Muscle of back (tissue), 13 donors: ENCODE measurements at places on chromosomes 6 and 20. TPM values are rescaled to one million over a fixed set of nuclear protein-coding genes. Genes with fewer than 3 reads are reported as not detected.
A peak's percentile ranks its signal among the peaks of the same experiment; 100 is the strongest.

DNA sequence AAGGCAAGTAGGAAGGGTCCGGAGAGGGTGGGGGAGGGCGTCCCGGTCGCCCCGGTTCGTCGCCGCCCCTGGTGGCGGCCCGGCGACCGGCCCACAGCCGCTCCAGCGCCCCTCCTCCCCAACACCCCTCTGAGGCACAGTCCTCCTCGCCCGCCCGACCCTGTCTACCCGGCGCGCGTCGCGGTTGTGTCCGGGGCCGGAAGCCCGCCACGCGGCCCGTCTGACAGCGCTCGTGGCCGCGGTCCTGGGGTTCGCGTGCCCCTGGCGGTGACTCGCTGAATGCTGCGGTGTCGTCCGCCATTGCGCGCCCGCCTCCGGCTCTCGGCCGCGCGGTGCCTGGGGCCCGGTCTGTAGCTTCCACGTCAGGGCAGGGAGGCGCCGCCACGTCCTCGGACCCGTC is 335.3 kb upstream of the DEFB115 start:
- DNase-seq = no peak

DNA sequence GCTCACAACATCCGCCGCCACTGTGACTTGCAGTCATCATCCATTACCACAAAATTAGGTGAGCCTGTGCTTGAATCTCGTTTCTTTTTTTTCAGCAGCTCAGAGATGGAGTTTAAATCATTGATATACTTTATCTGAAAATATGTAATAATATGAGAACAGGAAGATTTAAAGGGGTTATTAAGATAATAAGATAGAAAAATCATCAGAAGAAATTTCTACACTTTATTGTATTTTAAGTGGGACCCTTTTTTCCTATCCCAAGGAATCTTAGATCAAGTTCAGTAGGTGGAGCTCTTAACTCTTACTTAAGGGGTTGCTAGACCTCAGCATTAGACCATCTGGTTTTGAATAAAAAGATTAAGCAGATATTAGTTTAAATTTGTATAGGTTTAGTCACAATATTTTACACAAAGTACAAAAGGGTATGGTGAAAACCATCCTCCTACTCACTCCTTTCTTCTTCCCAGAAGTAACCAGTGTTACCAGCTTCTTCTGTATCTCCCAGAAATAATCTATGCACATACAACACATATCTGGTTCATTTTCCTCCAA is 9.4 kb upstream of the NCOA7 start:
- DNase-seq = no peak

- DNase-seq = no peak
Measured at GRCh38 chr6:81638366-81638765, 114.1 kb downstream of the TENT5A start.

DNA sequence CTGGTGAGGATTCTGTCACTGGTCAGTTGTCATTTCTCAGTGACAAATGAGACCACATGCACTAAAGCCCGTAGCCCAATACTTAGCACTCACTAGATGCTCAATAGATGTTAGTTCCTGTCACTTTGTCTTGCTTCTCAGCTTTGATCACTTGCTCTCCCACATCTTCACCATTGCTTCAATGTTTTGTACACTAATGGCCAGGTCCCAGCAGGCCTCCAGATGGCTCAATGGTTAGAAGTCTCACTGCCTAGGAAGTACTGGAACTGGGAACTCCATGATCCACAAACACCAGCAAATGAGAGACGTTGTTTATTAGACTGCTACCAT is 502.8 kb upstream of the JARID2 start:
- DNase-seq = no peak

DNA sequence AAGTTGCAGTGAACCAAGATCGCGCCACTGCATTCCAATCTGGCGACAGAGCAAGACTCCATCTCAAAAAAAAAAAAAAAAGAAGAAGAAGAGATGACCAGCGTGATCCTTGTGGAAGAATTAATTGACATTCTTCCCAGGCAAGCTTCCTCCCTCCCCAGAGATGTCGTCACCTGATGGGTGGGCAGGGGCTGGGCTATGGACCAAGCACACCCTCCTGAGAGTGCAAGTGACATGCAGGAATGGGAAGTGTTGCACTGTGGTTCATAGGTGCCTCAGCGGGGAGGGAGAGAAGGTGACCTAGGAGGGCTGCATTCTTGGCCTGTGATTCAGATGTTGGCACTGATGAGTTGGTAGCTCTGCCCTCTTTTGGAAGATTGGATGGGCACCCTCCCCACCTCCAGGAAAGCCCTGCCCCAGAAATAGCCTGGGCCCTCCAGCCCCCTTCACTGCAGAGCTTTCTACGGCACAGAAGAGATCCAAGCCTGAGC is 37.8 kb downstream of the TAF8 start:
- no peak for DNase-seq

- no peak for DNase-seq
Measured at GRCh38 chr20:34622821-34623451, 54.0 kb downstream of the PIGU start.

DNA sequence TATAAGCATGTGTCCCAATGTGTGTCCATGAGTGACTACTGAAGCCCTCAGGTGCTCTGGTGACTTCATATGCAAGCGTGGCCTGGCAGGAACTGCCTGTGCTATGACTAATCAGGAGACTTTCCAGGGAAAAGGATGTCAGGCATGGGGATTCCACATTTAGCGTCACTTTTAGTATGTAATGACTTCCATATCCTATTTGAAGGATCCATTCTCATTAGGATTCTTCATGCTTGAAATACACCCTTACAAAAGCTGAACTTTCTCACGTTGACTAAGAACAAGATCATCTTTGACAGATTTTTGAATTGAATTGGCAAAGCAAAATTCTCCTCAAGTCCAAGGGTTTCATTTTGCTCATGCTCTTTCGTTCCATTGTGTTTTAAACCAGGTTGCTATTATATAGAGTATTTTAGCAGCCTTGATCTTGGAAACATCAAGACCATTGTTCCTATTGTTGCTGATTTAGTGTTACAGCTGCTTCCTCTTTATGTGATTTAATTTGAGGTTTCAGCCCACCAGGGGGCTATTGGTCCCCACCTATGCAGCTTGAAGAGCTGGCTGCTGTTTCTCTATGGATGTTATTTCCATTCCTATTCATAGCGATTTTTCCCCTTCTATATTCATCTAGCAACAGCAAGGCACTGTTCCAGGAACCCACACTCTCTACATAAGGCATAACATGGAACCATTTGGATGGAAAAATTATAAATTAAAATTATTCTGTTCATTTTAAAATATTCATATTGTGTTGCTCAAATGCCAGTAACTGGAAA is 418.6 kb downstream of the CDKAL1 start:
- DNase-seq = peak; percentile 69

- no peak for DNase-seq
Measured at GRCh38 chr20:62305765-62306413, 3.1 kb downstream of the ADRM1 start.

- no peak for DNase-seq
Measured at GRCh38 chr6:42162384-42162783, 10.8 kb upstream of the GUCA1A start.

GRCh38 chr20:44019638-44020335 is 105.1 kb downstream of the TOX2 start:
- DNase-seq = no peak

DNA sequence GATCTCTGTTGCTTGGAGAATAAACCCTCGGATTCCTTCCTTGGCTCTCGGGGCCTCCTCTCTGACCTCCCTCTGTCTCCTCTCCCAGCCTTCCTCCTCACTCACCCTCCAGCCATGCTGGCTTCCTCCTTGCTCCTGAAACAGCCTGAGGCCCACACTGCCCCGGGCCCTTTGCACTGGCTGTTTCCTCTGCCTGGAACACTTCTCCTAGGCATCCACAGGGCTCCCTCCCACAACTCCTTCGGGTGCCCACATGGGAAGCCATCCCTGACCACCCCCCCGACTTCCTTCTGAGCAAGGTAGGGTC is 87.7 kb downstream of the CEBPB start:
- no peak for DNase-seq

- peak; percentile 84 for DNase-seq
Measured at GRCh38 chr6:4647414-4648365, 128.5 kb upstream of the CDYL start.

GRCh38 chr6:168196385-168196860 is 117.4 kb upstream of the FRMD1 start:
- no peak for DNase-seq

DNA sequence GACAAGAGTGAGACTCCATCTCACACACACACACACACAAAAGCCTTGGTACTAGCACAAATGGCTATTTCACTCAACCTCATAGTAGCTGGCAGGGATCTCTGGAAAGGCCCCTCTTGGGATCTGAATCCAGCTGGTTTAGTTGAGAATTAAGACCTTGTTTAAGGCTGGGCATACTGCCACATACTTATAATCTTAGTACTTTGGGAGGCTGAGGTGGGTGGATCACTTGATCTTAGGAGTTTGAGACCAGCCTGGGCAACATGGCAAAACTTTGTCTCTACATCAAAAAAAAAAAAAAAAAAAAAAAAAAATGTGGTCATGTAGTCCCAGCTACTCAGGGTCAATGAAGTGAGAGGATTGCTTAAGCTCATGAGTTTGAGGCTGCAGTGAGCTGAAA is 628.3 kb downstream of the MMUT start:
- DNase-seq = no peak

GRCh38 chr6:133360194-133360593 is 119.0 kb downstream of the EYA4 start:
- DNase-seq = no peak

Gene KIF6
- 1.5 TPM for polyA plus RNA-seq

Gene VEGFA
- polyA plus RNA-seq = 70.4 TPM

Gene CDSN
- polyA plus RNA-seq = not detected

Gene CST3
- 113 TPM for polyA plus RNA-seq

Gene SAMHD1
- polyA plus RNA-seq = 29.8 TPM
